Stimulated activated CD4-positive, alpha-beta T cell treated with anti-CD3 and anti-CD28 coated beads, Interleukin-15, amount 100 ng/mL, for 24 hours (primary cell): ENCODE measurements at places on chromosomes 7 and 10.

DNA sequence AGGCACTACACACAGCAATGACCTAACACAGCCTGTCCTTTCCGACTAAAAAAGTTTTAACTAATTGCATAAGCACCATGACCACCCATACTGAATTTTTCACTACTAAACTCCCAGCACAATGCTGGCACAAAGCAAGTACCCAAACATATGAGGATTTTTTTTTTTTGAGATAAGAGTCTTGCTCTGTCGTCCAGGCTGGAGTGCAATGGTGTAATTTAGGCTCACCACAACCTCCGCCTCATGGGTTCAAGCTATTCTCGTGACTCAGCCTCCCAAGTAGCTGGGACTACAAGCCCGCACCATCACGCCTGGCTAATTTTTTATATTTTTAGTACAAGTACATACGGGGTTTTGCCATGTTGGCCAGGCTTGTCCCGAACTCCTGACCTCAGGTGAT is 5.1 kb downstream of the UBE2H start:
- no peak for DNase-seq

GRCh38 chr7:99011706-99012404 is 132.1 kb downstream of the SMURF1 start:
- DNase-seq = no peak

DNA sequence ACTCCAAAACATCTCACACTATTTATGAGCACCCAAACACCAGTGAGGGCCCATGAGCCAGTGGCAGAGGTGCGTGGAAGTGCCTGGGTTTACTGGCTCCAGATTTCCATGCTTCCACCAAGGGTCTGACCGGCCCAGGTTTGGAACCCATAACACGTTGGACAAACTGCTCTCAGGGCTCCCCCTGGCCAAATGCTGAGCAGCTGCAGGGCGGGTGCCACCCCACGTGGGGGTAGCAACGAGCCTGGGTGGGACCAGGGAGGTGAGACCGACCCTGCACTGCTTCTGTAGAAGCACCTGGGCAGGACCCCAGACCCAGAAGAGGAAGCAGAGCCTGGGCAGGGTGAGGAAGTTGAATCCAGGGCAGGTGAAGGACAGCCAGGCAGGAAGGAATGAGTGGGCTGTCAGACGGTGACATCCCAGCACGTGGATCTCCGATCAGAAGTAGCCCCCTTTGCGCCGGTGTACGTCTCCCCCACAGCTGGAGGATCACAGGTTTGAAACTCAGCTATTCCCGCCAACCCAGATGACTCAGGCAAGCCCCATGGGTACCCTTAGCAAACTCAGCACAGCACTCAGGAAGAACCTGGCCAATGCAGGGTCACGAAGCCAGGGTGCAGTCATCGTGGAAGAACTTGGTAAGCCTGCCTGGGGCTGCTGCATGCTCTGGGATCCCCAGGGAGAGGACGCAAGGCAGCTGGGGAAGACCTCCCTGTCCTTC is 100.4 kb upstream of the DDC start:
- no peak for DNase-seq

DNA sequence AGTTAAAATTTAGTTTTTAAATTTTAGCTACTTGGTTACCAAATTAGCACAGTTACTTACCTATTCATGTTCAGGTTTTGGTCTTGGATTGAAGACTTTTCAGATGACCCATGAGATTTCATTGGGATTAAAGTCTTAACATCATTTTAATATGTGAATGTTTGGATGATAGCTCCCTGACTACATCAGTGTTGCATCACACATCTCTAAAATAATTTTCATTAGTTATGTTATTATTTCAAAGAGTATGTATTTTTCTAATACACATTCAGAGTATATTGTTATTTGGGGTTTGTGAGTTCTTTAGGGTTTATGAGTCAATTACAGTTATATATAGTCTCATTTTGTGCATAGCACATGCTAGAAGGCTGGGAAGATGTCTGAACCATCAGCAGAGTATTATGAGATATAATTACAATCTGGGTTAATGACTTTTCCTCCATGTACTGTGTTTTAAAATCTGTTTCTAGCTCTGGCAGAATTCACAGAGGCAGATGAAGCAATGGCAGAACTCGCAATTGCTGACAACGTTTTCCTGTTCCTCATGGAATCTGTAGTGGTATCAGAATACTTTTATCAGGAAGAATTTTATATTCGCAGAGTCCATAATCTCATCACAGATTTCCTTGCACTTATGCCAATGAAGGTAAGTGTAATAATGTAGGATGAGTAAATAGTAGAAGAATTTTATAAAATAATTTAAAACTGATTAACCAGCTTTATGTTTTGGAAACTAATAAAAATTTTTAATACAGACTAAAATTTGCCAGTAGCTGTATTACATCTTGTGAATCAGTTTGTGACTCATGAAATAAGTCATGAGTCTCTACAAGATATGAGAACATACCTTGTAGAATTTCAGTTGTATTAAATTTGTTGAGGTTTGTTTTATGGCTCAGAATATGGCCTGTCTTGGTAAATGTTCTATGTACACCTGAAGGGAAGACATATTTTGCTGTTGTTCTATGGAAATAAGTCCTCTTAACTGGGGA is 26.9 kb downstream of the NUP205 start:
- no peak for DNase-seq

- no peak for DNase-seq
Measured at GRCh38 chr10:5600908-5601307, 65.5 kb downstream of the ASB13 start.

DNA sequence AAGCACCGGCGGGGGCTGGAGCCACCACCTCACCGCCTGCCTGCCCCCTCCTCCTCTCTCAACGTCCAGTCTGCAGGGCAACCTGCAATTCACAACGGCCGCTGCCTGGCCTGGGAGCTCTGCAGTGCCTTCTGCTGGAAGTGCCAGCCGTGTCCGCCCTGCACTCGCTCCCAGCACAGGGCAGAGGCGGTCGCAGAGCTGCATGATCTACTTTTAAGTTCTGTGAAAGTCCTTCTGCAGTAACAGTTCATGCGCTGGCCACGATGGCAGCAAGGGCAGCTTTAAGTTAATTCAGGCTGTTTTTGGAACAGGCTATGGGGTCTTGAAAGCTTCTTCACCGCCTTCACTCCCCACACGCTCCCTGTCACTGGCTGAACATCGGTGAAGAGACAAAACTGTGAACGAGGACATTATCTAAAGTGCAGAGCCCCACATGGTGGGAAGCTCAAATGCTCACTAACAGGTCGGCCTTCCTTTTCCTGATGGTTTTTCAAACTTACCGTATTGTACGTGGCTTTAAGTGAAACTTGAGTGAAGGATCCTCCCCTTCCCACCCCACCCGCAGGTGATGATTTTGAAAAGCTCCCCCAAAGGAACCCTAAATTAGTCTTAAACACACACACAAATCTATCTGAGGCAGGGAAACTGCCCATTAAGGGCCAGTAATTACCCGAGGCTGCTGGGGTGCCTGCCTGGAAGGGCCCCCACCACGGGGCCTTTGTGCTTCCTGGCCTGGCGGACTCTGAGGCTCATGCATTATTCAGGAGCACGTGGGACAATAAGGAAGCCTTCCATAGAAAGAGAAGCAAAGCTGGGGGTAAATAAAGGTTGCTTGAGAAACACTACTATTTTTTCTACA is 504.3 kb downstream of the DNAJB6 start:
- no peak for DNase-seq

GRCh38 chr7:25311346-25311745 is 83.1 kb upstream of the NPVF start:
- no peak for DNase-seq

GRCh38 chr10:132432176-132432540 is 35.2 kb downstream of the PWWP2B start:
- DNase-seq = no peak

- DNase-seq = no peak
Measured at GRCh38 chr10:113071446-113071845, 121.4 kb downstream of the TCF7L2 start.

DNA sequence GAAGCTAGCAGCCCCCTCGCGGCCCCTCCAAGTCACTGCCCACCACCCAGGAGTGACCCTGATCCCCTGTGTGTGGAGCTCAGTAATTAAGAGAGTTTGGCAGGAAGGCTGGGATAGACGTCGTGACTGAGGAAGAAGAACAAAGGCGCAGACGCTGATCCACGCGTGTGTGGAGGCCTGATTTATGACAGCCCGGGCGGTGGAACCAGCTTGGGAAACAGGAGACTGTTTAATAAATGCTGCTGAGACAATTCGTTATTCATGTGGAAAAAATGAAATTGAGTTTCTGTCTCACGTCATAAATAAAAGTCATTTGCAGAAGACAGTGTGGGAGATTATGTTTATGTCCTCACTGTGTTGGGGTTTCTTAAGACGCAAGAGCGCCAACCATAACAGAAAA is 130.8 kb downstream of the ELFN1 start:
- no peak for DNase-seq

- DNase-seq = no peak
Measured at GRCh38 chr7:17709127-17709526, 231.2 kb downstream of the SNX13 start.

GRCh38 chr7:1419688-1420087 is 39.6 kb downstream of the MICALL2 start:
- no peak for DNase-seq

- no peak for DNase-seq
Measured at GRCh38 chr10:19702215-19702614, 114.0 kb upstream of the PLXDC2 start.

- no peak for DNase-seq
Measured at GRCh38 chr10:86803156-86803555, 46.7 kb downstream of the BMPR1A start.

DNA sequence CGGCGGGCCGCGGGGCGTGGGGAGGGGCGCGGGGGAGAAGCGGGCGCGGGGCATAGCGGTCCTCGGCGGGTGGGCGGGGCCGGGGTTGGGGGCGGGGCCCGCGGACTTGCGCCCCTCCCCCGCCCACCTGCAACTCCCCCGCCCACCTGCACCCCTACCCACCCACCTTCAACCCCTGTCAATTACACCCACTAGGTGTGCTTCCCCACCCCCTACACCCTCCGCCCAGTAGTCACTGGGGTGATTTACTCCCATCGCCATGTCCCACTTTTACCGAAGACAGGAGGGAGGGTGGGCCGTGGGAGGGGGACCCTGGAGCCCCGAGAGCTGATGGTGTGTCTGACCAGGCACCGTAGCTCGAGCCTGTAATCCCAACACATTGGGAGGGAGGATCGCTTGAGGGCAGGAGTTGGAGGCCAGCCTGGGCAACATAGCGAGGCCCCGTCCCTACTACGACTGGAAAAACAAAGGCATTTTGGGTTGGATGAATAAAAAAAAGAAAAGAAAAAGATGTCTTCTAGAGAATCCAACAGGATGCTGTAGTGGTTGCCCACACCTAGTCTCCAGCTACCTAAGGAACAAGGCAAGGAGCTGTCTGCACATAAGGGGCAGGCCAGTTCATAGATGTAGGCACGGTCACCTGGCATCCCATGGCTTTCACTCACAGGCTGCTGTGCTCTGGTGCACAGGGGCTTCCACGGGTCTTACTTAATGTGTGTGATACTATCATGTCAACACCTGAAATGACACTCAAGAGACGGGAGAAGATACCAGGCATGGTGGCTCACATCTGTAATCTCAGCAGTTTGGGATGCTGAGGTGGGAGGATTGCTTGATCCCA is 761 bp downstream of the KCTD7 start:
- no peak for DNase-seq

- DNase-seq = no peak
Measured at GRCh38 chr7:9889554-9889953, 1084.1 kb upstream of the PHF14 start.

DNA sequence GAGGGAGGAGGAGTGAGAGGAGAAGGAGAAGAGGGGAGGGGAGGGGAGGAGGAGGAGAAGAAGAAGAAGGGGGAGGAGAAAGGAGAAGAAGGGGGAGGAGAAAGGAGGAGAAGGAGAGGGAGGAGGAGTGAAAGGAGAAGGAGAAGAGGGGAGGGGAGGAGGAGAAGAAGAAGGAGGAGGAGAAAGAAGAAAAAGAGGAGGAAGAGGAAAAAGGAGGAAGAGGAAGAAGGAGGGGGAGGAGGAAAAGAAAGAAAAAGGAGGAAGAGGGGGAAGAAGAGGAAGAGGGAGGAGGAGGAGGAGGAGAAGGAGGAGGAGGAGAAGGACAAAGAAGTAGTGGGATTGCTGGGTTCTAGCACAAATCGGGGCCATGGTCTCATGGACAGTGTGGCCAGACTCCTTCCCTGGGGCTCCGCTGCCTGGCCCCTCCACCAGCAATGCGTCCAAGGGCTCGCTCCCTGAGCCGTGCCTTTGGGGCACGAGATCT is 4.2 kb upstream of the MAFK start:
- DNase-seq = no peak

DNA sequence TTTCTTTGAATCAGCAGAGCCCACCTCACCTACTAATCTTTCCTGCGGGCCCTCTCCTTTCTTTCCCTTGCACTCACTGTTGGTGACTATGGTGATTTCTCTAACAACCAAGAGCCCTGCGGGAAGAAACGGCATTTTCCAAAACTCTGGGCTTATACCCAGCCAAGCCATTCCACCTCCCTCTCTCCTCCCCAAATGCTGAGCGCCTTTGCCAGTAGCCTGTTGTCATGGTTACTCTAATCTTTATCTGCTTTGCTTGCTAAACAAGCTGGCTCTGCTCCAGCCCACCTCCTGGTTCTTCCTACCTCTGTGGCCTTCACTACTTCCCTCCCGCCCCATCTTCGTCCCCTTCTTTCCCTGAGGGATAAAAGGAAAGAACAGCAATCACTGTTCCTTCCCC is 86.7 kb downstream of the DGKI start:
- DNase-seq = no peak

- DNase-seq = no peak
Measured at GRCh38 chr10:69239136-69239535, 19.0 kb downstream of the HKDC1 start.

DNA sequence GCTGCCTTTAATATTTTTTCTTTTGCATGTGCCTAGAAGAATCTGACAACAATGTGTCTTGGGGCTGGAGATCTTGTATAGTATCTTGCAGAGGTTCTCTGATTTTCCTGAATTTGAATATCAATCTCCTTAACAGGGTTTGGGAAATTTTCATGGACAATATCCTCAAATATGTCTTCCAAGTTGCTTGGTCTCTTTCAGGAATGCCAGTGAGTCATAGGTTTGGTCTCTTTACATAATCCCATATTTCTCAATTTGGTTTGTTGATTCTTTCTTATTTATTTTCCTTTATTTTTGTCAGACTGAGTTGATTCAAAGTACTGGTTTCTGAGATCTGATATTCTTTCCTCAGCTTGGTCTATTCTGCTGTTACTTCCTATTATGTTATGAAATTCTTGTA is 208.7 kb upstream of the GLI3 start:
- DNase-seq = no peak

DNA sequence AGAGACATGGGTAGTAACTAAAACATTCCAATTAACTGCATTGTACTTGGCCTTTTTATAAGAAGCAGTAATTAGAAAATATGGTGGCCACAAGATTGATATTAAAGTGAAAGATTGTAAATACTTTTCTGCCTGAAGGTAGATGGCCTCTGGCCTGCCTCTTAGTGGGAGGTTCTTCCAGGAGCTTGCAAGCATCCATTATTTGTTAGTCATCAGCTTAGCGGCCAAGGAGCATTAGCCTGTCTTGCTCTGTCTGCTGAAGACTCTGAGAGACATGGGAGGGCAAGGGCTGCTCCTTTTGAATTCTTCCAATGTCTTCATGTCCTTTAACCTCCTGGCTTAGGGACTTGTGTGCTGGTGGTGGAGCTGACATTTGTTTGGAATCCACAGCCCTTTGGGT is 80.4 kb downstream of the TCF7L2 start:
- no peak for DNase-seq
